ENCODE measurements at places on chromosomes 16 and 17.

DNA sequence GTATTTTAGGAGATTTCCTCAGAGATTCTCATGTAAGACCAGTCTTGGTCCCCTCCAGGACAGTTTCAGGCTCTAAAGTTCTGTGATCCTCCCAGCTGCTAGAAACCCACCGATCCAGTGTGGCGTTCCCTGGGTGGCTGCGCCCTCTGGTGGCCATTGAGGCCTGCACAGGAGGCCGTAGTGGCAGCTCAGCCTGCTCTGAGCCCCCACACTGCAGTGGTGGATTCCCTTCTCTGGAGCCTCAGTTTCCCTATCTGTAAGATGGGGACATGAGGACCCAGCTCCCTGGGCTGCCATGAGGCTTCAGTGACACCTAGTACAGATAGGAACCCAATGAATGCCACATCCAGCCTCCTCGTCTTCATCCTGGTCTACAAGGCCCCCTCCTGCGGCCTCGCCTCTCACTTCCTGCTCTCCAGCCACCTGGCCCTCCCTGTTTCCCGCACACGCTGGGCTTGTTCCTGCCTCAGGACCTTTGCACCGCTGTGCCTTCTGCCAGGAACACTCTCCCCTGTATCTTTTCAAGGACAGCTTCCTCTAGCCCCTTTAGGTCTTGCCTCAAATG is 16.5 kb downstream of the CCDC102A start:
- no peaks in the 10 kb centered on the region for H3K4me1 ChIP-seq
- DNase-seq: peak; percentile 84
- no peaks in the 10 kb centered on the region for H3K36me3 ChIP-seq
- no peak overlapping the region for H3K27ac ChIP-seq
- no peak overlapping the region for H3K4me3 ChIP-seq

DNA sequence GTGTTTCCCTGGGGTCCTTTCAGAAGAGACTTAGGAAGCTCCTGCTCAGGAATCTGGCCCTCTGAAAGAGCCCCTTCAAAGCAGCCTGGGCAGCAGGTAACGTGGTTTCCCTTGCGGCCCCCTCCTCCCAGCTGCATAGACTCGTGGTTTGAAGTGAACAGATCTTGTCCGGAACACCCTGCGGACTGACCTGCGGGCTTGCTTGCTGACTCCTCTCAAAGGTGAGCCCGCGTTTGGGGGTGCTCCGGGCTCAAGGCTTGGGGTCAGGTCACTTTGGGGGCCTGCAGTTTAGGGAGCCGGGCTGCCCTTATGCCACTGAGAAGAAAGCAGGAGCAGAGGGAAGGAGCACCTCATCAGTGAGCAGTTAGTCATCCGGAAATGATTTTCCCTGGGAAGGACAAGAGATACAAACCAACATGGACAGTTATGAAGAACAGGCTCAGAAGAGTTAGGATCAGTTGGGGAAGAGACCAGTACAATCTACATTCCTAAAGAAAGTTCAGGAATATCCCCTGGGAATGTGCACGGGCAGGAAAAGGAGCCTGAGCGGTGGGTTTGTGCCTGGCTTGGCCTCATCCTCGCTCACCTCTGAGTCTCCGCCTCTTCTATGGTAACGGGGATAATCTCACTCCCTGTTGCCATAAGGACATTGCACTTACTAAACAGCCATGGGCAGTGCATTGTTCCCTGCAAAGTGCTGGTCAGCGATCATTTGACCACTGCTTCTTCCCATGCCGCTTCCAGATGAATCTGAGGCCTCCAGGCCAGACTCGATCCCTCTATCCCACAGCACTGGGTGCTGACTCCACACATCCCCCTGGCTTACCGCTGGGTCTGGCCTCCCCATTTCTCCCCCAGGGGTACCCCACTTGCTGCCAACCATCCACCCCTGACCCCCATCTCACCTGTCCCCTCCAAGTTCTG is 10.0 kb downstream of the LDHD start:
- no peak for DNase-seq
- no peaks in the 10 kb centered on the region for H3K27me3 ChIP-seq
- peaks cover 11% of the 10 kb centered on the region for H3K4me1 ChIP-seq
- no peak overlapping the region for H3K27ac ChIP-seq

DNA sequence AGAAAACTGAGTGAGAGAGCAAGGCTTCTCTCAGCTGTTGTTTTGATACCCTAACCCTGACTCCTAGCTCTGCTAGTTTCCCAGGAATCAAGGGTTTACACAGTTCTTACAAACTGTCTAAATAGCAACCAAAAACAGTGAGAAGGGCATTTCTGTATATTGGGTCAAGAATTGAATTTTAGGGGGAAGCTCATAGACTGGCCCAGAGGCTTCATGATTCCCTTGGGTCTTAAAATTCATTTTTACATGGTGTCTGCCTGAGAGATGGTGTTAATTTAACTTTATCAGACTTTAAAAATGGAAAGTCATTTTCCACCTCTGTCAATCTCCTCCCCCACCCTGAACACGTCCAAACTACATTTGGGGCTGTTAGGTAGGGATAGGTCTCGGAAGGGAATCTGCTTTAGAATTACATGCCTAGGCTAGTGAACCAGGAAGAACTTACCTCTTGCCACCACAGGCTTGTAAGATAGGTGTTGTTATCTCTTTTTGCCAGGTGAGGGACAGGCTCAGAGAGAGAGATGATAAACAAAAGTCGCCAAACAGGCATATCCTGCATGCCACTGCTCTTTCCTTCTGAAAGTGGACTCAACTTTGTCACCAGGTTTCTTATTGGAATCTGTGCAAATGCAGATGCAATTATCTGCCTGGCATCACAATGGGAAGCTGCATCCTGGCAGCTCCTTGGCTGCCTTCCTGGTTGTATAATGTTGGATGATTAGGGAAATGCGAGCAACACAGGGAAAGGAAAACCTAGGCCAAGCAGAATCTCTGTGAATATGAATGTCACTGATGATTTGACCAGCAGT is 3.1 kb downstream of the PHAF1 start:
- no peak for DNase-seq
- H3K4me1 ChIP-seq: peaks cover 26% of the 10 kb centered on the region
- H3K36me3 ChIP-seq: peaks cover 33% of the 10 kb centered on the region
- peak overlapping the region; percentile 20 for H3K27ac ChIP-seq
- H3K4me3 ChIP-seq: no peak overlapping the region
- no peaks in the 10 kb centered on the region for H3K27me3 ChIP-seq

DNA sequence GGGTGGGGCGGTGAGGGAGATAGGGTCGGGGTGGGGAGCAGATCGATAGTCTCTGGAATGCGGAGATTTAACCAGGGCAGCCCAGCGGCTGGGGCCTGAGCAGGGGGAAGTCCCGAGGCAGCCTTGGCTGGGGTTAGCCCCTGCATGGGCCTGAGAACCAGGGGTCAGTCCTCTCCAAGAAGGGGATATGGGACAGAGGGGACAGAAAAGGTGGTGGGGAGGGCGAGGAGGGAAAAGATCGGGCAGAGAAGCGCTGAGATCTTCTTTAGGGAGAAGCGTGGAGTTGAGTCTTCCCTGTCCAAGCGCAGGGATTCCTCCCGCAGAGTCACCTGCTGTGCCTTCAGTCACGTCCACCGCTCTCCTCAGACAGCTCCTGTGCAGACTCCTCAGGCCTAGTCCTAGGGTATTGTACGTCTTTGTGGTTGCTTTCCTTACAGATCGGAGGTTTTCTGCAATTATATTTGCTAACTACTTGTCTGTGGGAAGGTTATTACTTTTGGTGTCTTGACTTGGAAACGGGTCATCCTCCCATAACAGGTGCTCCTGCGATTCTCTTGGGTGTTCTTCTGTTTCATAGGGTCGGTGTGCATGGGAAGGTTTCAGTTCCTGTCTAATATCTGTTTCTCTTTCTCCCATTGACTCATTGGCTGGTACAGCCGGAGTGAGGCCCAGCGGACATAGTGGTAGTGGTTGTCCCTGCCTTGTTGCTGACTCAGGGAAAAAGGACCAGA is 952 bp downstream of the CD300A start:
- H3K27ac ChIP-seq: no peak overlapping the region
- no peak for DNase-seq
- H3K36me3 ChIP-seq: no peaks in the 10 kb centered on the region
- H3K27me3 ChIP-seq: no peaks in the 10 kb centered on the region
- no peak overlapping the region for H3K4me3 ChIP-seq

DNA sequence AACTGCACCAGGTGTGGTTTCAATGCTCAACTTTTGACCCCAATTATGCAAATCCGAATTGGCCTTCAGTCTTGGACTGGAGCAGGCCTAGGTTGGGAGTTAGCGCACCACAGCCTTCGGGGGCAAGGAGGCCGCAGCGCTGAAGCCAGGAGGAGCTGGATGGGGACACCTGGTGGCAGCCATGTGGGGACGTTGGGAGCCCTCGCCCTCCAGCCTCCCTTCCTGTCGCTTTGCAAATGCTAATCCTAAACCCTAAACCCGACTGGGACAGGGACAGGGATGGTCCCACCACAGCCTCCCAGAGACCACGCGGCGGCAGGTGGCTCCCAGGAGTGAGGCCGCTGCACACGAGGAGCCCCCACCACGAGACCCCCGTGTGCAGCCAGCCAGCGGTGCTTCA is 58.7 kb downstream of the KLHDC4 start:
- no peak overlapping the region for H3K4me3 ChIP-seq
- H3K27me3 ChIP-seq: no peaks in the 10 kb centered on the region
- no peak for DNase-seq
- H3K4me1 ChIP-seq: peaks cover 34% of the 10 kb centered on the region

DNA sequence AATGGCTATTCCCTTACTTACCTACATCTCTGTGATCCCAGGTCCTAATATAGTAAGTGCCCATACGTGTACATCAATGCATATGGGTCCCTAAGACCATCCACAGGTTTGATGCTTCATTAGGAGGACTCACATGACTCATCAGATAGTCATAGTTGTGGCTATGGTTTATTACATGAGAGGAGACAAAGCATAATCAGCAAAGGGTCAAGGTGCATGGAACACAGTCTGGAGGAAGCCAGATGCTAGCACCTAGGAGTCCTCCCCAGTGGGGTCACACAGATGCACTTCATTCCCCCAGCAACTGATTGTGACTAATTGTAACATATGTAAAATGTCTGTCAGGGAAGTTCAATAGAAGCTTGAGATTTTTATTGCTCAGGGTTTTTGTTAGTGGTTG is 42.8 kb downstream of the PHKB start:
- DNase-seq: no peak
- no peaks in the 10 kb centered on the region for H3K4me1 ChIP-seq
- H3K36me3 ChIP-seq: peaks cover 75% of the 10 kb centered on the region
- H3K27me3 ChIP-seq: no peaks in the 10 kb centered on the region
- H3K27ac ChIP-seq: no peak overlapping the region

DNA sequence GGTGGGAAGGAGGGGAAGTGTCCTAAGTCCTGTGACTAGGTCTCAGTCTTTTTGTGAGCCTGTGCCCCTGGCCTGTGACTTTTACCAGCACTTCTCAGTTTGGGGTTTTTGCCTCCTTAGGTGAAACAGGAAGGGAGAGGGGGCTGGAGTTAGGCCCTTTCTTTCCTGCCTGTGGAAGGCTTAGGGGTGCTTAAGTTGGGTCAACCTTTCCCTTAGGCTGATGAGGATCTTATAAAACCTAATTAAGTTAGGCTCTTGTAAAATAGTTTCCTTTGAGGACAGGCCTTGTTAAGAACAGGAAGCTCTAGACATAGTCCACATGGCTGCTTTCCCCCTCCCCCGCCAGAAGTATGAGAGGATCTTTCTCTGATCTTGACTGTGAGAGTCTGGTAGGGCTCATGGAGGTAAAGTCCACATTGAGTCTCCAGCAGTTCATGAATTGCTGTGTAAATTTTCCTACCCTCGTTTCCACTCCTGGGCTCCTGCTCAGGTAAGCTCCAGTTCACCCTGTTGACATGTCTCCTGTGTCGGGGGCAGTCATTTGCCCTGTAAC is 17.0 kb upstream of the DNASE1 start:
- H3K4me3 ChIP-seq: no peak overlapping the region
- DNase-seq: peak; percentile 31
- H3K36me3 ChIP-seq: no peaks in the 10 kb centered on the region
- peak overlapping the region; percentile 53 for H3K27ac ChIP-seq

DNA sequence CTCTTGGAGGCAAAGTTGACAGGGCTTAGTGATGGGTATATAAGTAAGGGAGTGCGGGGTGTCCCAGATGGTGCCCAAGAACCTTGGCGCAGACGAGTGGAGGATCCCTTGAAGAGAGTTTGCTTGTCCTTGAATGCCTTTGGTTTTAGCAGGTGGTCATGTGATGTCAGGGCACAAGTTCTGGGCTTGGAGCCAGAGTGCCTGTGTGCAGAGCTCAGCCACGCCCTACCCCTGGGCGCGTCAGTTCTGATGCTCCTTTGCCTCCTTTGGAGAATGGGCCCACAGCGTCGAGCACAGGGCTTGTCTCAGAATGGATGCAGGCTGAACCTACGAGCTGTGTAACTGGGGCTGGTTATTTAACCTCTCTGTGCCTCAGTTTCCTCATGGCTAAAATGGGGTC is 412.2 kb upstream of the EEF2KMT start:
- H3K36me3 ChIP-seq: no peaks in the 10 kb centered on the region
- no peak for DNase-seq
- no peak overlapping the region for H3K4me3 ChIP-seq
- H3K4me1 ChIP-seq: no peaks in the 10 kb centered on the region
- H3K27ac ChIP-seq: no peak overlapping the region

- H3K36me3 ChIP-seq: no peaks in the 10 kb centered on the region
- no peak for DNase-seq
- peaks cover 22% of the 10 kb centered on the region for H3K4me1 ChIP-seq
- H3K27ac ChIP-seq: no peak overlapping the region
- no peak overlapping the region for H3K4me3 ChIP-seq
These were observed 14.9 kb upstream of the MMD start for GRCh38 chr17:55436224-55437158.

DNA sequence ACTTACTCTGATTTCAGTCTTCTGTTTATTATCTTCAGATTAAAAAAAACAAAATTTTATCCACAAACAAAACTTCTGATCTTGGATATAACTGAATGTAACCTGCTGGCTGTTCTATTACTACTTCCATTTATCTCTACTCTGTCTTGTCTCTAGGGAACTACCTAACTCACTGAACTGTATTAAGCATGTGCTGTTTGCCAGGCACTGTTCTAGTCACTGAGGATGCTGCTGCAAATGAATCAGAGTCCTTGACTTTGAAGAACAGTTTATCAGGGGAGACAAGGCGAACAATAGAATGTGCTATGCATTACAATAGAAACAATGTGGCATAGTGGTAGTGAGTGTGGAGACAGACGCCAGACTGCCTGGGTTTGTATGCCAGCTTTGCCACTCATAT is 2.3 kb upstream of the ANKRD40 start:
- H3K4me1 ChIP-seq: peaks cover 20% of the 10 kb centered on the region
- peaks cover 9% of the 10 kb centered on the region for H3K36me3 ChIP-seq
- no peak overlapping the region for H3K4me3 ChIP-seq
- H3K27me3 ChIP-seq: no peaks in the 10 kb centered on the region
- H3K27ac ChIP-seq: no peak overlapping the region
- no peak for DNase-seq

DNA sequence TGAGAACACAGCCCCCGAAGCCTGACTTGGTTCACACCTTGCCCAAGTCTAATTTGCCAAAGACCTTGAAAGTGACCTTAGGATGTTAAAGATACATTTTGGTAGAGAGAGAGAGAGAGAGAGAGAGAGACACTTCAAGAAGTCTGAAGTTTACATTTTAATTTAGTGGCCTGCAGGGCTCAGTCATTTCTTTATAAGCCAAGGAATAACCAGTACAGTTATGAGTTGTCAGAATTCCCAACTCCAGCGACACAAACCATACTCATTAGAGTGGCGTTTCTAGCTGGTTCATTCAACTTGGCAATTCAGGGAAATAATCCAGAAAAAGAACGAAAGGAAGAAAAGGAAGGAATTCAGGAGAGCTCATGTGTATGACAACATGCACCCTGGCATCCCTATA is 204.1 kb downstream of the CCDC182 start:
- no peak overlapping the region for H3K4me3 ChIP-seq
- DNase-seq: no peak
- no peaks in the 10 kb centered on the region for H3K36me3 ChIP-seq
- H3K27ac ChIP-seq: no peak overlapping the region

Data from K562 (cell line).